NCI-H187 (cell line): ENCODE measurements at places on chromosomes 7 and 10.

DNA sequence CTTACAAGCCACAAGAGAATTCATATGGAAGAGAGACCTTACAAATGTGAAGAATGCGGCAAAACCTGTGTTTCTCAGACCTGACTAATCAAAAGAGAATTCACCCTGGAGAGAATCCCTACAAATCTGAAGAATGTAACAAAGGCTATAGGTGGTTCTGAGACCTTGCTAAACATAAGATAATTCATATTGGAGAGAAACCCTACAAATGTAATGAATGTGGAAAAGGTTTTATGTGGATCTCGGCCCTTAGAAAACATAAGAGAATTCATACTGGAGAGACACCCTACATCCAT, 33.4 kb downstream of the ZNF727 start:
- no peak for DNase-seq

DNA sequence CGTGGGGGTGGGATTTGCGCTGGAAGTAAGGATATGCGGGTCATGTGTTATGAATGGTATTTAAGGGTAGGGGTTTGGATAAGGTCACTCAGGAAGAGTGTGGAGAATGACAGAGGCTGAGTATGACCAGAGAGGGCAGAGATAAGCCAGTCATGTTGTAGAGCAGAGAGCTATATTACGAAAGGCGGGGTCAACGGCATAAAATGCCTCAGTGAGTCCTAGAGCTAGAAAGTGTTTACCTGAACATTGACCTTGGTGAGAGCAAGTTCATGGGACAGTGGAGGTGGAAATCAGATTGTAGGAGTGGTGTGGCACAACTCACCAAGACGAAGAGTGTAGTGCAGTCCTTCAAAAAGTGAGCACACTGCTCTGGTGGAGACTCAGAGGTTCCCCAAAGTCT, 13.8 kb downstream of the LMOD2 start:
- no peak for DNase-seq

DNA sequence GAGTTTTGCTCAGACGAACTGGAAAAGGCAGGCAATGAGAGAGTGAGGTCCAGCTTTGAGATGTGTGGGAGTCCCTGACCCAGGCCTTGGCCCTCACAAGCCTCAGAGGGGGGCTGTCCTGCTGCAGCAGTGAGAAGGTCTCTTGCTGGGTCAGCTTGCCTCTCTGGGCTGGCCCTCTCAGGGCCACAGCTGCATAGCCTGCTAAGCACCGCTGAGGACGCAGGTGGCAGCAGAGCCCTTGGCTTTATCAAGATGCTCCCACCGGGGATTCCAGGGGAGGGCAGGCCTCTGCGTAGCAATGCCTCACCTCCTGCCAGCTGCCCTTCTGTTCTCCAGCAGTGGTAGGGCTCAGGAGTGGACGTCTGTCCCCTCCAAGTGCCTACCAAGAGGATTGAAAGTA, 128.7 kb downstream of the COBL start:
- DNase-seq, result no peak

GRCh38 chr7:96998744-96999143, 6.6 kb upstream of the DLX6 start:
- no peak for DNase-seq

GRCh38 chr7:89934101-89934500, 220.2 kb upstream of the STEAP1 start:
- DNase-seq, result no peak

- no peak for DNase-seq
Observed at GRCh38 chr7:41107330-41107937, 595.5 kb downstream of the INHBA start.

DNA sequence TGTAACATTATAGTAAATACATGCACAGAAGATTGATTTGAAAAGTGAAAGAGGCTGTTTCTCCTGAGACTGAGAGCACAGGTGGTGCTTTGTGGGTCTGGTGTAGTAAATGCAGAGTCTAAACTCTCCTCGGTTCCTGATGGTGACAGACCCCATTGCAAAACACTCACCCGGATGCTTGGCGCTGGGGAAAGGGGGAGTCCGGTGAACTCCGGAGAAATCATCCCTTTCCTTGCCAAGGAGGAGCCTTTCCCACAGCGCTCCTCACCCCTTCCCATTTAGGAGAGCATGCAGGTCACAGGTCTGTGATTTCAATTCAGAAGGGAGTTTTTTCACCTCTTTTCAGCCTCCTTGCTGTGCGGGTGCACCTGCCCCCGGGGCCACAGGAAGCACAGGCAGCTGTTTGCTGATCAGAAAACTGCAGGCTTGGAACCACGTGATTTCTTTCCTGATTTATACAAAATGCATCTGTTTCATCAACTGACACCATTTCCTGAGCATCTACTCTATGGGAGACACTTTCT, 75.6 kb upstream of the LYZL2 start:
- DNase-seq, result no peak

DNA sequence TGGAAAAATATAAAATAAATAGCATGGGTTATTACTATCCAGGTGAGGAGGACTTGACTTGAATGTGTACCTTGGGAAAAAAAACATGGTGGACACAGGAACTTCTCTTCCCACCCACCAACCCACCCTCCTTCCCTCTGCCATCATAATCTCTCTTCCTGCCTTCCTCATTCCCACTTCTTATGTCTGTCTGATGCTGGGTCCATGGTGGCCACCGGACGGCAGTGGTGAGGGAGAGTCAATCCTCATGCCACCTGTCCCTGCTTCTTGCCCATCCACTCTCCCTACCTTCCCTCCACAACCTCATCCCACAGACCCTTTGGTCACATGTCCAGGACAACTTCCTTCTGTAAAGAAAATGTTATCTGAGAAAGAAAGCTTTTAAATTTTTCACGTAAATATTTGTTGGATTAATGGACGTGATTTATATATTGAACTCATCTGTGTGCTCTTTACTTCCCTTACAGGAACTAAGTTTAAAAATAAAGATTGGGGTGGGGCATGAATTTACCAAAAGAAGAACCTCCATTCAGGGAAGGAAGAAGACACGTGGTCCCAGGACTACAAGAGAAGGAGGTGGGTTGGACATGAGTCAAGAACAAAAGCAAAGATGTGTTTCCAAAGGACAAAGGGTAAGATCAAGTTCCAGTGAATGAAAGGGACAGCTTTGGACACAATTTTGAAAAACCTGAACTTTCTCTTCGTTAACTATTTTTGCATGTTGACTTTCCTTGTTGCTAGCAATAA, 104.5 kb downstream of the PIP4K2A start:
- no peak for DNase-seq

DNA sequence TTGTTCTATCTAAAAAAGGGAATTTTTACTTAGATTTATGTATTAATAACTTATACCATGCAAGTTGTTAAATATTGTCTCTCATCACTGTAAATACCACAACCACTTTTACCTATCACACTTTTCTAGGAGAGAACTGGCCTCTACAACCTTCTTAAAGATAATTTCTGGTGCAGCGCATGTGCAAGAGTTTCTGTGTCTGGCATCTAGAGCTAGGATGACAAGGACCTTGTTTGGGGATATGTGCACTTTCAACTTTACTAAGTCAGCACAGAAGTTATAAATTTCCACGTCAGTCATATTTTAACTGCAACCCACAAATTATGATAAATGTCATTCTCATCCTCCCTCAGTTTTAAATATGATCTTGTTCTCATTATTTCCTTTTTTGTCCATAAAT, 156.9 kb upstream of the ADCY1 start:
- no peak for DNase-seq

DNA sequence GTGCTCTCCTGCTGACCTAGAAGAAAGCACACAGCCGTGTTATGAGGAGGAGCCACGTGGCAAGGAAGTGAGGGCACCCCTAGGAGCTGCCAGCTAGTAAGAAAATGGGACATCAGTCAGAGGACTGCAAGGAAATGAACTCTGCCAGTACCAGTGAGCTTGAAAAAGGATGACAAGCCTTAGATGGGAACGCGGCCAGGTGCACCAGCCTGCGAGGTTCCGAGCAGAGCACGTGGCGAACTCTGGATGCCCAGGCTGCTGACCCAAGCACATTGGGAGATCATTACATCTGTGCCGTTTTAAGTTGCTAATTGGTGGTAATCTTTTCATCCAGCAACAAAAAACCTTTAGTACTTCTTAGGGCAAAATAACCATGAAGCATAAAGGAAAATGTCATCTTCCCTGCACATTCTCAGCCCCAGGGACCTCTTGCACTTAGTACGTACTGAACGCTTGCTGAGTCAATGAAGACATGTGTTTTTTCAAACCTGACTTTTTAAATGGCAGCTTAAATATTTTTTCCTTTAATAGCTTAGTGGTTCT, 69.4 kb downstream of the AMZ1 start:
- no peak for DNase-seq

GRCh38 chr10:80264081-80265056, 25.1 kb downstream of the MAT1A start:
- DNase-seq, result no peak

- no peak for DNase-seq
Observed at GRCh38 chr7:25863005-25863728, 288.8 kb upstream of the NFE2L3 start.

DNA sequence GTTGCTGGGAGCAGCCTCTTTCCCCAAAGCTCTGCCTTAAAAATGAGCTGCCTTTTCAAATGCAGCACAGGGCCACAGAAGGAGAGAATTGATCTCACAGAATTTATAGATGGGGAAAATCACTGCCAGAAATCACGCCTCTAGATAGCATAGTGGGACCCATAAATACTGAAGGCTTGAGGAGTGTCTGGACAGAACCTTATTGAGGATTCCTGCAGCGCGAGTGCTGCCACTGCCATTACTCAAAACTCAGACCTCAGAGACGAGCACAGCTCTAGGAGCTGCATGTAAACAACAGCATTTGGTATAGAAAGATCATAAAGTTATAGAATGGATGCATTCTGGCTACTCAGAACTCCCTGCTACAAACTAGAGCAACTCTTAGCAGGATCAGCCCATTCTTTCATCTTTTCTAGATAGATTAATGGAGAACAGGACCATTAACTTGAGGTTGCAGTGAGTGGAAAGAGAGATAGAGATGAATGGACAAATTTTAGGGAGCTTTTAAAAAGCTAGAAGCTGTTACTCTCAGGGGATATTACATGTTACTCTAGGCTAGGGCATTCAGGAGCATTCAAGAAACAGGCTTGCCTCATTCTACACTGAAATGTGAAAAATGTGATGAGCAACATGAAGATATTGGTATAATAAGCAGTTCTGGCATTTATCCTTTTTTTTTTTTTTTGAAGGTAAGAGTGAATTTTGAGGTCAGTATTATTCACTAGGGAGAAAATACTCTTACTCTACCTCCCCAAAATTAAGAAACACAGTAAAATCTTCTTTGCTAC, 267.2 kb upstream of the SLC26A5 start:
- no peak for DNase-seq

DNA sequence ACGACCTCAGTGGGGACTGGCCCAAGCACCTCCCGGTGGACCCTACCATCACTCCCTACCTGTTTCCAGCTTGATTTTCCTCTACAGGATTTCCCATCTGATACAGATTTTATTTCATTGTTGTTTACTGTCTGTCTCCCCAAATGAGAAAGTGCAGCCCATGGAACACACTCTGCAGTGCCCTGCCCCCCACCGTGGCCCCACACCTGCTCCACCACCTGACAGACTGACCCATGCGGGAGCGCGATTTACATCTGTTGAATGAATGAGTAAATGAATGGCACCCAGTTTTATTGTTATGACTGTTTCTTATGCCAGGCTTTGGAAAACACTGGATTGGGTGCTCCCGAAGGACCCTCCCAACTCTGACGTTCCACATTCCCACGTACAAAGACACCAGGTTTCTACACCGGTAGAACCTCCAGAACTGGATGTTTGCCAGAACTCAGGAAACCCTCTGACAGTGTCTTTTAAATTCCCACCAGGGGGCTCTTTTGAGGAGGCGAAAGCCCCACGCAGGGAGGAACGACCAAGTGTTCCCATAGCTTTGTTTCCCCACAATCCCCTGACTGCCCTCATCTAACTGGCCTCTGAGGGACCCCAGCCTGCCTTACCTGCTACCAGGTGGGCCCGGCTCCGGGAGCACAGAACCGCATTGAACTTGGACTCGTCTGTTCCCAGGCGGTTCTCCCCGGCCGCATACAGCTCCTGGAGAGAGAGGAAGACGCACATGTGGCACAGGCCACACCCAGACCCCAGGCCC, 29.0 kb downstream of the PLAC9 start:
- no peak for DNase-seq

DNA sequence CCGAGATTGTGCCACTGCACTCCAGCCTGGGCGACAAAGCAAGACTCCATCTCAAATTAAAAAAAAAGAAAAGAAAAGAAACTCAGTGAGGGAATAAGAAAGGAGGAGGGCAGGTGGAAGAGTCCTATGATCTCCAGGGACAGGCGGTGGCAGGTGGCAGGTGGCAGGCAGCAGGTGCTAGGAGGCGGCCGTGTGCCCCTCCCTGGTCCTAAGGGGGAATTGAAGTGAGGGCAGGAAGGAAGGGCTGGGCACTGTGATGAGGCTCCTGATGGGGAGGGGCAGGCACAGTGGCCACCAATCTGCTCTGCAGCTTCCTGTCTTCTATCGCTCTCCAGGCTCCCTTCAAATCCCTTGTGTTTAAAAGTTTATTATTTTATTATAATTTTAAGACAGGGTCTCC, 41.2 kb upstream of the UBE3C start:
- peak; percentile 81 for DNase-seq

DNA sequence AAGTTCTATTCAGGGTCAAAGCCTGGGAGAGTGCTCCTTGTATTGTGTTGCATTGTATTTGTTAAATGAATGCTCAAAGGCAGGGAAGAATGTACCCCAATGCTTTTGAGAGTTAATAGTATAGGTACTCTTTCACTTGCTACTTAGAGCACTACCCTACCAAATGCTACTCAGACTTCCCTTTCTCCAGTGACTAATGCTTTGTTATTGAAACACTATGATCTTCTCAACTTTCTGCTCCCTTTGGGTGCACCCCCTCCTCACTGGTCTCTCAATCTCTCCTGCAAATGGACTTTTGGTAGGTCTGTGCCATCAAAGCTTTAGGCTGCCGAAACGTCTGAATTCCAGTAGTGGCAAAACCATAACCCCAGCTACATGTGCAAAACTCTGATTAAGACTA, 177.7 kb upstream of the AHR start:
- DNase-seq, result no peak

DNA sequence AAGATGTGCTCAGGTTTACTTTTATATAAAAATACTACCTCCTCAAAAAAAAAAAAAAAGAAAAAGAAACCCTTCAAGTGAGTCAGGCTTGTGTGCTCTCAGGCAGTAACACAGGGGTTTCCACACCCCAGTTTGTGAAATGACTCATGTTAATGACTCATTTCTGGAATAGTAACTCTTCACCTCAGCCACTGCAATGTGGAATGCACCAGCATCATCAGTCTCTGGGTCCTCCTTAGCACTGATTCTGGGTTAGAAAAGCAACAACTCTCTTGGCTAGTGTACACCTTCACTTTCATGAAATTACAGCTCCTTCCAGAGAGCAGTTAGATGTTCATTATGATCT, 110.6 kb downstream of the EMX2 start:
- no peak for DNase-seq

DNA sequence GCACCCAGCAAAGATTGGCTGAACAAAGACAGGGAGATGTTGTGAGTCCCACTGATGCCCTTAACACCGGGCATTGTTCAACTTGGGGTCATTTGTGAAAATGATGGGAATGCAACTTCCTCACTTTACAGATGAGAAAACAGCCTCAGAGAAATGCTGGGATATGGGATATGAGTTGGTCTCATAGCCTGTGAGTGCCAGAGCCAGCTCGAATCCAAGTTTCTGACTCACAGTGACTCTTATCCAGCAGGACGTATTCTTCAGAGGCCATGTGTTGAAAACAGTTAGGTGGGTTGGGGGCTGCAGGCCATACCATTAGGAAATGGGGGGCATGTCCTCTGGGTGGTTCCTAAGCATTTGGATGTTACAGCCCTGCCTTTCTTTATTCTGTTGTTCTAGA, 45.2 kb downstream of the KIAA1217 start:
- DNase-seq, result no peak

GRCh38 chr10:22719406-22720042, 5.1 kb upstream of the PIP4K2A start:
- no peak for DNase-seq

- no peak for DNase-seq
Observed at GRCh38 chr7:100679927-100680575, 6.5 kb downstream of the GNB2 start.
